ENCODE measurements at places on chromosomes 3 and 15.

DNA sequence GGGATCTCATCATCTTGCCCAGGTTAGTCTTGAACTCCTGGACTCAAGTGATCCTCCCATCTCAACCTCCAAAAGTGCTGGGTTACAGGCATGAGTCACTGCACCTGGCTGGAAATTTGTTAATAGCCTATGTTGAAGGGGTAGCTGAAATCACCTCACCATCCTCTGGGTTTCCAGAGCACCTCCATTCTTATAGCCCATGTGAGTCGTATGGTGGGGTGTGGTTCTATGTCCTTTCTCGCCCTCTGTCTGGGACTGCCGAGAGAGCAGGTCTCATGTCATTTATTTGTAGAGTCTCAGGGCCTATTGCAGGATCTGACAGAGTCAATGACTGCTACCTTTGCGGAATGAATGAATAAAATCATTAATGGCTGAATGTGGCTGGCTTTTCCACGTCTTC, 20.9 kb downstream of the CEMIP start:
- no peak for DNase-seq

- DNase-seq = no peak
Measured at GRCh38 chr3:62577153-62577552, 203.8 kb upstream of the FEZF2 start.

- DNase-seq = peak; percentile 36
Measured at GRCh38 chr15:40941068-40941527, 12.0 kb downstream of the DLL4 start.

- DNase-seq = peak; percentile 35
Measured at GRCh38 chr3:73868688-73869315, 244.1 kb upstream of the PDZRN3 start.

GRCh38 chr3:46503200-46503874, 5.6 kb downstream of the RTP3 start:
- DNase-seq = no peak

DNA sequence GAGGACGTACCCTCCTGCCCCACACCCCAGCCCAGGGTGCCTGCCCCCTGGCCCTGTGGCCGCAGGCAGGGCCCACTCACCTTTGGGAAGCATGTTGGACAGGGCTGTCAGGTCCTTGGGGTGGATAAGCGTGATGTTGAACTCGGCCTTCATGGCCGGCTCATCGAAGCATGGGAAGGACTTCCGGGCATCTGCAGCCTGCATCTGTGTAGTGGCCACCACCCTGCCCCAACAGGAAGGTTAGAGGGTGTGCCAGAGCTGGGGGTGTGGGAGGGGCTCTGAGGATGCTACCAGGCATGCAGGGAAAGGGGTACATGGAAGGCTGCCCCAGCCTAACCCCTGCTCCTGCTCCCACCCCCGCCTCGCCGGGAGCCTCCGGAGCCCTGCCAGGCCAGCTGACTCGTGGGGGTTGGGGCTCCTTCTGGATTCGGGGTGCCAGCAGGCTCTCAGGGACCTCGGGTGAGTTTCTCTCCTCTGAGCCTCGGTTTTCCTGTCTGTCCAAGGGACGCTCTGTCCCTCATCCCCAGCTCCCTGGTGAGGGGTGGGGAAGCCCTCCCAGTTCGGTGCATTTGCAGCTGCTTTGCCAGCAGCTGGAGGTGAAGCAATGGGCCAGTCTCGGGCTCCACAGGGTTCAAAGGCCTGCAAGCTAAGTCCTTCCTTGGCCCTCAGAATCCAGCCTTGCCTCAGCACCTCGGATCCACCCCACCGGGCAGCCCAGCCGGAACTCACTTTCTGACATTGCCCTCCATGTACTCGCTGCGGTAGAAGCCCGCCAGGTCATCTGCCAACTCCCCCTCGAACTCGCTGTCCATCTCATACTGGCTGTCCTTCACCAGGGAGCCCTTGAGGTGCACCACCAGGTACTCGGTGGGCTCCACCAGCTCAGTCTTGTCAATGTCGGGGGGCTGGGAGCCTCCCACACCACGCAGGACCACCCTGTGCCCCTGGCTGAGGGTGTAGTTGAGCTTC, 9.1 kb downstream of the ANPEP start:
- DNase-seq = no peak

DNA sequence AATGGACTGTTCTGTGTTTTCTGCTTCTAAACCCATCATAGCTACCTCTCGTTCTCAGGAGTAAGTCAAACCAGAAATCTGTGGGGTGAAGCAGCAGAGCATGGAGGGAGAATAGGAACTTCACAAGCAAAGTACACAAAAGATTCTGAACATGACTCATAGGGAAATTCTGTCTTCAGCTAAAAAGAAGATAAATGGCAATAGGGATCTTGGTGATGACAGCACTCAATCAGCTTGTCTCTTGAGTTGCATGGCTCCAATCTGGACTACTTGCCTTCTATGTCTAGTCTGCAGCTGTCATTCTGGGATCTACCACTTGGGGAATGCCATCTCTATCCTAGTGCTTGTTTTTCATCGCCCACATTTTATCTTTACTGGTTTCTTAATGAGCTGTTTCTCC, 13.5 kb upstream of the GRAMD1C start:
- DNase-seq = no peak

DNA sequence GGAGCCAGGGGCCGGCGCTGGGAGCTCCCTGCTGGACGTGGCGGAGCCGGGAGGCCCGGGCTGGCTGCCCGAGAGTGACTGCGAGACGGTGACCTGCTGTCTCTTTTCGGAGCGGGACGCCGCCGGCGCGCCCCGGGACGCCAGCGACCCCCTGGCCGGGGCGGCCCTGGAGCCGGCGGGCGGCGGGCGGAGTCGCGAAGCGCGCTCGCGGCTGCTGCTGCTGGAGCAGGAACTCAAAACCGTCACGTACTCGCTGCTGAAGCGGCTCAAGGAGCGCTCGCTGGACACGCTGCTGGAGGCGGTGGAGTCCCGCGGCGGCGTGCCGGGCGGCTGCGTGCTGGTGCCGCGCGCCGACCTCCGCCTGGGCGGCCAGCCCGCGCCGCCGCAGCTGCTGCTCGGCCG, 1.5 kb downstream of the SMAD6 start:
- DNase-seq = no peak

GRCh38 chr3:45595364-45596195, 1.0 kb downstream of the LIMD1 start:
- no peak for DNase-seq

- no peak for DNase-seq
Measured at GRCh38 chr3:101936419-101937356, 87.4 kb downstream of the NFKBIZ start.

DNA sequence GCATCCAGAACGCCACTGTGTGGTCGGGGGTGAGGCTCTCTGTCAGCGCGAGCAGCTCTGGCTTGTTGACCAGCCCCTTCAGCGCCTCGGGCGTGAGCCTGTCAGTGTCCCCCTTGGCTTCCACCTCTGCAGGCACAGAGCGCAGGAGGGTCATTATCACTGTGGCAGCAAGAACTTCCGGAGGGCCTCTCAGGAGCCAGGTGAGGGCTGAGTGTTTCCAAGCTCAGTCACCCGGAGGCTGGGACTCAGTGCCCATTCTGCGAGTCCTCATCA, 9.0 kb downstream of the ARPIN start:
- DNase-seq = no peak

DNA sequence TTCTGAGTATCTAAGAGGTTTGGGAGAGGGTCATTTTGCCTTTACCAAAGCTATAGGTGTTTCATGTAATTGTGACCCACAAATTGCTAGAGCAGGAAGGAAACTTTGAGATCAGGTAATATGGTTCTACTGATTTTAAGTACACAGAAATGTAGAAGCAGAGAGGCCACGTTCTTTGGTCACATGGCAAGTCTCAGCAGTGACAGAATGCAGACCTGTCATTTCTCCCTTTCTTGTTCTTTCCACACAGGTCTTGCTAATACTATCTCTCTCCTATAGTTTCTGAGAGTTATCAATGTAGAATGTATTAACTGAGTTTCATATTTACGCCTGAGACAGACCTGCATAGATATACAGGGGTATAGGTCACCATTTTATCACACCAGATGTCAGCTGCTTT, 10.9 kb upstream of the RTP1 start:
- DNase-seq = no peak

GRCh38 chr3:196311-197148, at the start of gene CHL1:
Gene CHL1 (plus strand): TSS chr3:196763. CDS start chr3:319777, 123,014 bp downstream.
- DNase-seq = no peak

- DNase-seq = peak; percentile 8
Measured at GRCh38 chr3:112117841-112118571, 15.0 kb downstream of the GCSAM start.

DNA sequence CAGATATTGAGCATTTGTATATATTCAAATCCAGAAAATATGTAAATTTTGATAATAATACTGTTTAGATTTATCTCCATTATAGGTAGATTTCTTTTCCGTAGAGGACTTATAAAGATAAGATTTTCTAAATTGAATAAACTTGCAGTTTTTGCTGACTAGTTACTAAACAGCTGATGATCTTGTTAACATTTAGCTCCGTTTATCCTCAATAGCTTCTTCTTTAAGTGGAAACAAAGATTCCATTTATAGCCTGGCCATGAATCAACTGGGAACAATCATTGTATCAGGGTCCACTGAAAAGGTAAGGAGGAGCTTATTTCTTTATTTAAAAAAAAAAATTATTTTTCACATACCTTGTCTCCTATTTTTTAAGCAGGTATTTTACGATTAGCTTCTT, 16.7 kb downstream of the WDR48 start:
- DNase-seq = no peak

- DNase-seq = no peak
Measured at GRCh38 chr3:101781166-101781565, 2.2 kb downstream of the NXPE3 start.

GRCh38 chr3:177729956-177730681, 532.8 kb upstream of the TBL1XR1 start:
- DNase-seq = no peak

GRCh38 chr15:57557810-57558209, 33.9 kb upstream of the MYZAP start:
- no peak for DNase-seq
